ENCODE measurements at places on chromosomes 1 and 21. TPM values are rescaled to one million over a fixed set of nuclear protein-coding genes. Genes with fewer than 3 reads are reported as not detected.

GRCh38 chr1:200684015-200684414 lies 14.3 kb upstream of the DDX59 start:
- no peak for DNase-seq

DNA sequence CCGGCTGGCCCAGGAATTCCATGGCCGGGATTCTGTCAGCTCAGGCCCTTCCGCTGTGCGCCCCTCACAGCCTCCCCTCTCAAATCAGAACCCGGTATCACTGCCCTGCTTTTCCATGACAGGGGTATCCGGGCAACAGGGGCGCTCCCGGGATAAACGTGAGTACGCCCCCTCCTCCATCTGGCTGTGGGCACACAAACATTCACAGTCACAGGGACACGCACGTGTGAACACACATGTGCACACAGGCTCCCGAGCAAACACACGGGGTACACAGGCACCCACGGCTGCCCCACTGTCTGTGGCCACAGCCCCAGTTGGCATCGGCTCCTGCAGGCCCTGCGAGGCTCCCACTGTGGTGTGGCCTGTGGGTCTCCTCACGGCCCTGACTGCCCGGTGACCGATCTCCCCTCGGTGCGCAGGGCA lies 16.7 kb downstream of the COL6A1 start:
- no peak for DNase-seq

GRCh38 chr1:115717541-115717940 lies 51.0 kb downstream of the CASQ2 start:
- DNase-seq = peak; percentile 36

Gene FMN2
- 13.2 TPM for total RNA-seq

GRCh38 chr1:84939151-84939550 lies 46.1 kb upstream of the LPAR3 start:
- DNase-seq = no peak

DNA sequence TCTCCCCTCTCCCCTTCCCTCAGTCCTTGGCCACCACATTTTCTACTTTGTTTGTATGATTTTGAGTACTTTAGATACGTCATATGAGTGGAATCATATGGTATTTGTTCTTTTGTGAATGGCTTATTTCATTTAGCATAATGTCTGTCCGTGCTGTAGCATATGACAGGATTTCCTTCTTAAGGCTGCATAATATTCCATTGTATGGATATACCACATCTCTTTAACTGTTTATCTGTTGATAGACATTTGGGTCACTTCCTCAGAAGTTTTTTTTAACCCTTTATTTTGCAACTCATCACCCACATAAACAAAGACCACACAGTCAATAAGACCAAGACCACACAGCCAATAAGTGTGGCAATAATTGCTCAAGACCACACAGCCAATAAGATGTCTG lies 24.9 kb downstream of the FAM163A start:
- DNase-seq = no peak

DNA sequence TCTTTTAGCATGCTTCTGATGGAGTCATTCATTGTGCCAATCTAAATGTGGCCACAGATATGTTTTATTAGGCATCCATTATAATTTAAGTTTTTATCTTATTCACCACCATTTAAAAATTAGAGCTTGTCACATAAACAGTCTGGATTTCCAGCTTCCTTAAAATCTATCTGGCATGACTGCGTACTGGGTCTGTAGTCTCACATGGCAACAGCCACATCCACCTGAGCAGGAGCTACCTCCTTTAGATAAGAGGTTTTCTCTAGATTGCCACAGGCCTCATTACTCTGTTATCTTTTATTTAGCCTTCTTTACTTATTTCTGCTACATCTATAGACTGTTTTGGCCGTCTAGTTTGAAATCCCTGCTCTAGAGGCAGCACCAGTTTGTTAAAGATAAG lies 29.1 kb downstream of the B3GALT2 start:
- DNase-seq = no peak

Gene SUSD4
- total RNA-seq = 0.56 TPM

GRCh38 chr1:221227872-221228337 lies 348.7 kb downstream of the HLX start:
- DNase-seq = no peak

DNA sequence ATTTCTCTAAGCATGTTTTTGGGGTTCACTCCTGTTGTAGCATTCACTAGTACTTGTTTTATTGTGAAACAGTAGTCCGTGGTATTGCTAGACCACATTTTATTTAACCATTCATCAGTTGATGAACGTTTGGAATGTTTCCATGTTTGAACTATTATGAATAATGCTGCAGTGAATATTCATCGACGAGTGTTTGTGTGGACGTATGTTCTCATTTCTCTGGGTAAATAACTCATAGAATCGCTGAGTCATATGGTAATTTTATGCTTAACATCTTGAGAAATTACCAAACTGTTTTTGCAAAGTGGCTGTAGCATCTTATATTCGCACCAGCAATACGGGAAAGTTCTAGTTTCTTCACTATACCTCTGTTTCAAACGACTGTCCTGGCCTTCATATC lies 28.0 kb upstream of the KAZN start:
- DNase-seq = no peak

DNA sequence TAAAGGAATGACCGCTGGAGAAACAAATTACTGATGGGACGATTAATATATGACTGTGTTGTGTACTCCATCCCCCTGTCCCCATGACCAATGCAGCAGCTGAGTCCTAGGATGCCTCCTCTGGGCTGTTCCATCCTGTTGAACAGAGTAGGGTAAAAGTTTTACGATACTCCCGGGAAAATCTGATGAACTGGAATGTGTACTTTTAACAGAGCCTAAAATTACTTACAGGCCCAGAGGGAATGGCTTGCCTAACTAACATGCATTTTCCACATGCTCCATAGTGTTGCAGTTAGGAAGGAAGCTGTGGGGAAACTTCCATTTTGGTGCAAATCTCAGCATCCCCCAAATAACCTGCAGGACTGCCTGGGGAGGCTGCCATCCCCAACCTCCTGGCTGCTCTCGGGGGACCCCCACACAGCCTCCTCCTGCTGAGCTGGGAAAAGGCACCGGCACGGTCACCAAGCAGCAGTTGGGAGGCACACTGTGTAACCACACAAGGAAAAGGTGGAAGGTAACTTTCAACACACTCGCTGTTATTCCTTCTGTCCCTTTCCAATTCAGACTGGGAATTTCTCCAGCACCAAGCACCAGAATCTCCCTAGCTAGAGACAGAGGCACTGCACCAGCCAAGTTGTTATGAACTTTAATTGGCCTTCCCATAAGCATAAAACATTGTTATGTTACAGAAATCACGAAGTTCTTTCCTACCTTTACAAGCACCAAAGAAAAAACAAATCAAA lies 97.2 kb downstream of the BCAR3 start:
- no peak for DNase-seq

DNA sequence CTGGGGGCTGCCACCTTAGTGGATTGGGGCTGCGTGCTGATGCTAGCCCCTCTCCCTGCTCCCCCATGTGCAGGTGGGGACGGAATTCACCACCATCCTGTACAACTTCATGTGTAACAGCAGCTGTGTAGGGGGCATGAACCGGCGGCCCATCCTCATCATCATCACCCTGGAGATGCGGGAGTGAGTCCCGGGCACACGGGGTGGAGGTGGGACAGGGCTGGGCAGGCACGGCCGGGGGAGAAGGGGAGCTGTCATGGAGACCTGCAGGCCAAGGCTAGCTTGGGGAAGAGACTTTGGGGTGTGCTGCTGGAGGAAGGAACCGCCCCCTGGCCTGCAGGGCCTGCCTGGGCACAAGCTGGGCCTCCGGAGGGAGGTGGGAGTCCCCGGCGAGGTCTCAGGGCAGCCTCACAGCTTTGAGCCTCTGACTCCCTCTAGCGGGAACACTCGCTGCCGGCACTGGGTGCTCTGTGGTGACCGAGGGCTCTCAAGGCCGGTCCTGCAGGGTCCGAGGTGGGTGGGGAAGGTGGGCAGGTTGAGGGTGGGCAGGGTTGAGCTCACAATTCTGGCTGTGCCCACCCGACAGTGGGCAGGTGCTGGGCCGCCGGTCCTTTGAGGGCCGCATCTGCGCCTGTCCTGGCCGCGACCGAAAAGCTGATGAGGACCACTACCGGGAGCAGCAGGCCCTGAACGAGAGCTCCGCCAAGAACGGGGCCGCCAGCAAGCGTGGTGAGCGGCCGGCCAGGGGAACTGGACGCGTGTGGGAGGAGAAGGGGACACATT lies 25.0 kb upstream of the CCDC27 start:
- peak; percentile 41 for DNase-seq

GRCh38 chr1:51664421-51665240 lies 47.7 kb downstream of the OSBPL9 start:
- DNase-seq = no peak

- no peak for DNase-seq
These were observed 83.0 kb upstream of the ATF3 start for GRCh38 chr1:212525479-212526110.

DNA sequence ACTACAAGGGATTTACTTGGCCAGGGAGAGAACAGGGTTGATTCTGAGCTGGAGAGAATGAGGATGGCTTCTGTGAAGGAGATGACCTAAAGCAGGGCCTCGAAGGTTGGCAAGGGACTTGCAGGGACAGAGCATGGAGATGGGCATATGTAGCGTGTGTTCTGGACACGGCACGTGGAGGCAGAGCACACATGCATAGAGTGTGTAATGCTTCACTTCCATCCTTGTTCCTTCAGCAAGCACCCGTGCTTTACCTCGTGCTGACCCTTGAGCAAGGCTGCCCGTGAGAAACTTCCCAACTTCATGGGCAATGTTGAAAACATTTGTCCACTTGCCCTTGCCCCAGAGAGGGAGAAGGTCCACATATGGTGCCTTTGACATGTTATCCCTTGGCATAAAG lies 33.1 kb downstream of the NFIA start:
- DNase-seq = no peak

DNA sequence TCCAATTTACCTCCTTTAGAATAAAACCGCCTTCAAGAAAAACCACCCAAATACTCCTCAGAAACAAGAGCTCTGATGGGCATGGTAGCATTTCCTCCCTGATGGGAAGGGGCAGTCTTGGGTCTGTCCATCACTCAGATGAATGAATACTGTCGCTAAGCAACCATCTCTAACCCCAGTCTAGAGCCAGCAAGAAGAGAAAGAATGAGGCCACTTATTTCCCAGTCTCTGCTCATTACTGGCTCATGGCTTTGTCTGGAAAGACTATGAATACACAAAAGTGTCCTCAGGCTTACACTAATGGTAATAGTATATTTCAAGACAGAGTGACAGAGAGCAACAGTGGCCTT lies 51.0 kb upstream of the F3 start:
- peak; percentile 18 for DNase-seq

DNA sequence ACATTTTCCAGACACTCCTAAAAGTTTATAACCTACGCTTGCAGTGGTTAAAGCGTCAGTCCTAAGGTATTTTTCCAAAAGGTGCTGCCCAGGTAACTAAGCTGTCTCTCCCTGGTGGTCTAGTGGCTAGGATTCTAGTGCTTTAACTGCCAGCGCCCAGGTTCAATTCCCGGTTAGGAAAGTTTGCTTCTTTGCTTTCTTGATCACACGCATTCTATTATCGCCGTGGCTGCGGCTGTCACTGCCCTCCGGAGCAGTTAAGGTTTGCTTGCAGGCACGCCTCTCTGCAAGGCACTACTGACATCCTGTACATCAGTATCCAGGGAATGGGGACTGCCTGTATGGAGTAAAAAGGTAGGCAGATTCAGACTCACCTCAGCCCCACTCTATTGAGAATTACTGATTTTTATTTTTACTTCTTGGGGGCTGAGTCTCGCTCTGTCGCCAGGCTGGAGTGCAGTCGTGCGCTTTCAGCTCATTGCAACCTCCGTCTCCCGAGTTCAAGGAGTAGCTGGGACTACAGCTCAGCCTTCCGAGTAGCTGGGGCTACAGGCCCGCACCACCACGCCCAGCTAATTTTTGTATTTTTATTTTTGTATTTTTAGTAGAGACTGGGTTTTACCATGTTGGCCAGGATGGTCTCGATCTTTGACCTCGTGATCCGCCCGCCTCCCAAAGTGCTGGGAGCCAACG lies 53.2 kb upstream of the CFAP126 start:
- no peak for DNase-seq

DNA sequence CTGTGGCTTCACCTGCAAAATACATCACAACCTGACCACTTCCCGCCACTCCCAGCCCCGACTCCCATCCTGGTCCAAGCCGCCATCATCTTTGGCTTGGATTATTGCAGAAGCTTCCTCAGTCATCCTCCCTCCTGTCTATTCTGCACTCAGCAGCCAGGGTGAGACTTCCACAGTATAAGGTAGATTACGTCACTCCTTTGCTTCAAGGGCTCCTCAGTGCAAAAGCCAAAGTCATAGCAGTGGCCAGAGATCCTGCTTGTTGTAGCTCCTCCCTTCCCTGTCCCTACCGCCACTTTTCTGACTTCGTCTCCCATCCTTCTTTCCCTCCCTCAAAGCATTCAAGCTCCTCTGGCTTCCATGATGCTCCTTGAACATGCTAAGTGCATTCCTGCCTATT lies 152.8 kb downstream of the GRIK3 start:
- no peak for DNase-seq

Gene MIXL1
- total RNA-seq = 0.41 TPM

DNA sequence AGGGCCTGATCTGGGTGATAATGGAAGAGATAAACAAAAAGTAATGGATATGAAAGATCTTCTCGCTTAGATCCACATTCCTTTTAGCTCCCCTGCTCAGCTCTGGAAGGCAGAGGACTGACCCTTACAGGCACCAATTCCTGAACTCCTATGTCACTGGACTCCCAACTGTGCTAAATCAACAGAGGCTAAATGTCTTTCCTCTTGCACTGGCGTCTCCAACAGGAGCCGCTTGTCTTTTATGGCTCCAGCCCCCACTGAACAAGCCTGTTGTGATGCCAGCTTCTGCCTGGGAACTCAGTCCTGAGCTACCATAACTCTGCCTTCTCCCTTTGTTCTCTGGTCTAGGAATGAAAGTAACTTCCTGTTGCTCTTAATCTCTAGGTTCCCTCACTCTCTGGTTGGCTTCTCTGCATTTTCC lies 142.1 kb upstream of the COL11A1 start:
- no peak for DNase-seq

- no peak for DNase-seq
These were observed 78.8 kb downstream of the SPSB1 start for GRCh38 chr1:9371391-9371935.

Gene NBPF6
- not detected for total RNA-seq

Gene GIPC2
- total RNA-seq = not detected

- no peak for DNase-seq
These were observed 65.0 kb downstream of the SYT6 start for GRCh38 chr1:114088392-114089299.

Data from neural crest cell (in vitro differentiated cells).